ENCODE measurements at places on chromosomes 3 and 15.

GRCh38 chr3:155553780-155554179 lies 191.1 kb downstream of the PLCH1 start:
- DNase-seq: no peak

- no peak for DNase-seq
Measured at GRCh38 chr3:46829699-46830208, 33.5 kb downstream of the MYL3 start.

DNA sequence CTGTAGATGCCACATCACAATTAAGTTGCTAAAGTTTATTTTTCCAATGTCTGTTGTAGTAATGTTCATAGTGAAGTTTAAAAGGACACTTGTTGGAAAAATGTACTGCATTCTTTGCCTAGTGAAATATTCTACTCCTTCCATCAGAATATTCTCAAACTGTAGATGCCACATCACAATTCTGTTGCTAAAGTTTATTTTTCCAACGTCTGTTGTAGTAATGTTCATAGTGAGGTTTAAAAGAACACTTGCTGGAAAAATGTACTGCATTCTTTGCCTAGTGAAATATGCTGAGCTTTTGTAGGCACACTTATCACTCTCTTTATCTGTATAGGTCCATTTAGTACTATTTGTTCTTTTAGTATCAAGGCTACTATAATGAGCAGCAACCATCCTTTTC lies 836.1 kb downstream of the NAALADL2 start:
- DNase-seq: no peak

DNA sequence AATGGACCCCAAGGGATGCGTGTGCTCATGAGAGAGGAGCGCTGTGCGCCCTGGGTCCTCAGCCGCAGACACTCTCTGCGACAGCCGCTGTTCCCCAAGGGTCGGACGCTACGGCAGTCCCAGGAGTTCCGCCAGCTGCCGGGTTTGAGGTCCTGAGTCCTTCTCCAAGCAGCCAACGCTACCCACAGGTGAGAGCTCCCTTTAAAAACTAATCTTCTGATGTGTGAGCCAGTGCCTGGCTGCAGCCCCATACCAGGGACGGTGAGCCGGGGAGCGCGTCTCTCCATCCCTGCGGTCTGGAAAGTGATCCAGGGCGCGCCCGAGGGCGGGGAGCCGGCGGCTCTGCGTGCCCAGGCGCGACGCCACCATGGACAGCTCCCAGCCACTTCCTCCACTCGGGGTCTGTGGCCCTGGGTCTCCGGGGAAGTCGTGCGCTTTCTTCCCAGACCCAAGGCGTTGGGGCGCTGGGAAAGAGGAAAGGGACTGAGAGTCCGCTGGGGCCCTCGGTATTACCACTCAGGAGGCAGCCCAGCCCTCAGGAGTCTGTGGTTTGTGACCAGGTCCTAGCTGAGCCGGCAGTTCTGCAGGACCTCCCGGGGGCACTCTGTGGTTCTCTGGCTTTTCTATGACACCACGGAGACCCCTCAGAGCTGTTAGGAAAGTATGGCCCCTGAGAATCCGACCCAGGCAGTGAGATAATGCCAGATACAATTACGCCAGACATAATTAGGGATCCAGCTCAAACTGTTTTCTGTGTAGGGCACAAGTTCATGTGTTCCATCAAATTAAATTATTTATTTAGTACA lies 1.4 kb downstream of the CEMIP start:
- DNase-seq: no peak

DNA sequence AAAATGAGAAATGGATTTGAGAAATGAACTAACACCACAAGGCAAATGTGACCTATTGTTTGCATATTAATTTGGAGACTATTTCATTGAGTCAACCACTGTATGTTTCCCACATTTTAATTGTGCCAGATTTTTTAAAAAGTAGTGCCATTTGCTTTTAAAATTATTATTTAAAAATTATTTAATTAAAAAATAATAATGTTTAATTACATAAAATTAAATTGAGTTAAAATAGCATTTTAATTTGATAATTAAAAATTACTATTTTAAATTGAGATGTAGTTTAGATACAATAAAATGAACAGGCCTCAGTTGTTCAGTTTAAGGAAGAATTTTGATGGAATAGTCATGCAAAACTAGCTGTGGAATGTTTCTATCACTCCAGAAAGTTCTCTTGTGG lies 62.7 kb upstream of the GATM start:
- no peak for DNase-seq

- DNase-seq: no peak
Measured at GRCh38 chr15:51359981-51360380, 18.5 kb downstream of the GLDN start.

GRCh38 chr3:10515396-10515795 lies 10.0 kb upstream of the ATP2B2 start:
- no peak for DNase-seq

GRCh38 chr15:68755731-68756130 lies 65.0 kb downstream of the ANP32A start:
- no peak for DNase-seq

DNA sequence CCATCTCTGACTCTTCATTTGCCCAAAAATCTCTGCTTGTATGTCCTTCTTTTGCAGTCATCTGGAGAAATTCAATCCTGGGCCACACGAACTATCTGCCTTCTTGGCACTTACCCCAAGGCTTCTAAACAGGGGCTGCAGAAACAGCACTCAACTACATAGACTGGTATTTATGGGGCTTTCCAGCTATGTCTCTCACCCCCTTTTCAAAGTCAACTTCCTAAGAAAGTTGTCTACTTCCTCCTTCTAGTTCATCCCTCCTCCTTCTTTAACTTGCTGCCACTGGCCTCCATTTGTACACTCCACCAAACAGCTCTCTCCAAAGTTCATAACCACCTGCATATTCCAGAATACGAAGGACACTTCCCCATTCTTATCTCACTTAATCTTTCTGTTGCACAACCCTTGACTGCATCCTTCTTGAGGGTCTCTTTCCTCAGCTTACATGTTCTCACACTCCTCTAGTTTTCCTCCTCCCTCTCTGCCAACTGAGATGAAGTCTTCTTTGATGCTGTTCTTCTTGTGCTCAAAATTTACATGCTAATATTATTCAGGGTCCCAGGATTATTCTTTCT lies 55.2 kb downstream of the PLD1 start:
- no peak for DNase-seq

- no peak for DNase-seq
Measured at GRCh38 chr3:160784853-160785252, 28.8 kb downstream of the PPM1L start.

- no peak for DNase-seq
Measured at GRCh38 chr3:117278424-117279190, 569.0 kb downstream of the TUSC7 start.

DNA sequence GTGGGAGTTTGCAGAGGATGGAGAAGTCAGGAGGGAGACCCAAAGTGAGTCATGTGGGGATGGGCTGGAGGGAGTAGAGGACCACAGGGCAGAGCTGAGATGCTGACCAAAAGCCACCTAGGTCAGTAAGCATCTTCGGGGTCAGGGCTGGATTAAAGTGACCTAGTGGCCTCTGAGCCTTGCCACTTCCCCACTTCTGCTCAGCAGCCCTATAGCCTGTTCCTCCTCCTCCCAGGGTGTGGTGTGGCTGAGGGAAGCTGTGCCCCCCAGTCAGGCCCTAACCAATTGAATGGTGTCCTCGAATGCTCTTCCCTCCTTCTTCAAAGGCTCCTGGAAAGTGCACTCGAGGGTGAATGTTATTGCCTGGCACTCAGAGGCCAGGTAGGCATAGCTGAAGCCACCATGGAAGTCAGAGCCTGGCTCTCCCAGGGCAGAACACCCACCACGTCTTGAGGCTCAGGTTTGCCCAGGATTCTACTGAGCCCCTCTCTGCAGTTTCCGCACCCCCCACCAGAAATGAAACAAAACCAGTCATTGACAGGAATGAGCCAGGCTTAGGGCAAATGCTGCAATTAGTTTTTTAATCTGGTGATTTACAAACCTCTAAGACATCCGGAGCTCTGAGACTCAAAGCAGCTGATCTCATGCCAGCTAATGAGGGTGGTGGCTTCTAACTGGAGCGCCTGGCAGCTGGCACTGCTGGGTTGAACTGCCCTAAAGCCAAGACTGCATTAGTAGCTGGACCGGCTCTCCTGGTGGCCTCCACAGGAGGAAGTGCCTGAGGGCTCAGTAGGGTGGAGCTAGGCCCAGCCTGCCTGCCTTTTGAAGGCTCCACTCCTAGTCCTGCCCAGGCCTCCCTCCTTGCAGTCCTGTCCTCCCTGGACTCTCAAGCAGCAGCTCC lies 26.0 kb upstream of the VIPR1 start:
- no peak for DNase-seq

- DNase-seq: no peak
Measured at GRCh38 chr3:21642433-21642832, 108.6 kb downstream of the ZNF385D start.

GRCh38 chr15:98586066-98586465 lies 62.3 kb upstream of the IGF1R start:
- no peak for DNase-seq

- DNase-seq: no peak
Measured at GRCh38 chr15:55872471-55872870, 120.9 kb downstream of the NEDD4 start.

DNA sequence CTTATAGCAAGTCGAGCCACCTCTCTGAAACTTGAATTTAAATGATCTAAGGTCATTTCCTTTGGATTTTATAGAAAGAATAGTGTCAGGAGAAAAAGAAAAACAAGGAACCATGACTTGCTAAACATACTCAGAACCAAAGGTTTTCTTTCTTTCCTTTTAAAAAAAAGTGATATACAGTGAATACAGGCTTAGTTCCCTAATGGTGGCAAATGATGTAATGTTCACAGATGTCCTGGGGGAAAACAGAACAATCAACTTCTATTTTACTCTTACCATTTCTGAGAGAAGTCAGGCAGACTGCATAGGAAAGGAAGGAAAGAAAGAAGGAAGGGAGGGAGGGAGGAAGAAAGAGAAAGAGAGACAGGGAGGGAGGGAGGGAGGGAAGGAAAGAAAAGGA lies 56.5 kb downstream of the ST6GAL1 start:
- DNase-seq: no peak

GRCh38 chr3:32952369-32953077 lies 1.1 kb downstream of the CCR4 start:
- no peak for DNase-seq

DNA sequence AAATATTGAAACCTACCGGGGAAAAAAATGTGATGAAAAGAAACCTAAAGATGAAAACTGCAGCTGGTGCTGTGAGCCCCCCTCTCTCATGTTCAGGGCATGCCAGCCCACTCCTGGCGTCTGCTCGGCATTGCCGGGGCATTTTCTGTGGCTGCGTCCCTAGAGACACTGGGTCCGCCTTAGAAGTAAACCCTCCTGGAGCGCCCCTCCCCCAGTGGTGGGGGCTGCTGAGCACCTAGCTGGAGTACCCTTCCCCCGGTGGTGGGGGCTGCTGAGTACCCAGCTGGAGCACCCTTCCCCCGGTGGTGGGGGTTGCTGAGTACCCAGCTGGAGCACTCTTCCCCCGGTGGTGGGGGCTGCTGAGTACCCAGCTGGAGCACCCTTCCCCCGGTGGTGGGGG lies 24.5 kb upstream of the GABRA5 start:
- DNase-seq: no peak

- DNase-seq: no peak
Measured at GRCh38 chr3:112974894-112975293, at the start of gene CD200R1. Gene CD200R1 (minus strand): TSS chr3:112975103. CDS start chr3:112974857, 246 bp downstream.

DNA sequence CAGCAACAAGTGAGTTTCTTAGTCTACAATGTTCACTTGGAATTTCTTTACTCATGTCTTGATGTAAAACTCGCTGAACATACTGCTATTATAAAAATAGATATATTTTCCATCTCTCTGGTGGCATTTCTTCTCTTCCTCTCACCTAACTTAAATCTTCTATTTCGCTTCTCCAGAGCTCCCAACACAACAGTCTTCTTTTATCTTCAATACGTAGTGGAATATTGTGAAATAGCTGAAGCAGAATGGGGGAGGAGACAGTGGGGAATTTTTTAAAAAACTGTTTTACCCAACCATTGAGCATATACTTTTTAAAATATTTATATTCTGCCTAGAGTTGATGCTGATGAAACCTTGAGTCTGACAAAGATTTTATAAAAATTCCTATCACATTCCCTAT lies 548.5 kb downstream of the RBMS3 start:
- no peak for DNase-seq

DNA sequence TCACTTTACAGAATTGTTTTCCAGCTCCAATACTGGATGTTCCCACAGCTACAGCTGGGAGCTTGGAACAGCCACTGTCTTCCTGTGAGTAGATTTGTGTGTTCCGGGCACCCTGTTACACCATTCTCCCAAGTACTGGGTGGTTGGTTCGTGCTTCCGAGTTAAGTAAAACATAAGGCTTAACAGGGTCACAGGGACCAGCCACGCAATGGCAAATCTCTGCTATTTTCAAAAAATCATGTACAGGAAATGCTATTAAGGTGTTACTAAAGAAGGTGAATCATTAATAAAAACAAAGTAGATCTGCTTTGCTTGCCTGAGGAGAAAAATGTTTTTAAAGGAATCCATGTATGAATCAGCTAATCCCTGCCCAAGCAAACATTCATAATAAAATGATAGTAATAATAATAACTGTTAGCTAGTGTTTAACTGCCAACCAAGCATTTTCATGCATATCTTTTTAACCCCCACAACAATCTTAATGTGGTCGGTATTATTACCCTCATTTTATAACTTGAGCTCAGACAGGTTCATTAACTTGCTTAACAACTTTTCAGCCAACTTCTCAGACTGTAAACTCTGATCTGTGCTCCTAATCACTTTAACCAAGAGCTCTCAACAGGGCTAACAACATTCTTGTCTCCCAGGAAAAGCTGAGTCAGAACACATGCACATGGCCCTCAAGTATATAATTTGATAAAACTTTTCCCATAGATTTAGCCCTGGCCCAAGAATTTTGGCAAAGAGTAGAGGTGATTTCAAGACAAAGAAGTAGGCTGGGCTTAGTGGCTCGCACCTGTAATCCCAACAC lies 2.7 kb upstream of the C2CD4A start:
- no peak for DNase-seq

GRCh38 chr3:169662843-169663160 lies 710 bp downstream of the MECOM start:
- no peak for DNase-seq

All from activated CD4-positive, alpha-beta T cell treated with anti-CD3 and anti-CD28 coated beads, Interleukin-2, amount 50 U/mL, for 4 hours (primary cell).